ENCODE measurements at places on chromosomes 1 and 21.
A peak's percentile ranks its signal among the peaks of the same experiment; 100 is the strongest.

DNA sequence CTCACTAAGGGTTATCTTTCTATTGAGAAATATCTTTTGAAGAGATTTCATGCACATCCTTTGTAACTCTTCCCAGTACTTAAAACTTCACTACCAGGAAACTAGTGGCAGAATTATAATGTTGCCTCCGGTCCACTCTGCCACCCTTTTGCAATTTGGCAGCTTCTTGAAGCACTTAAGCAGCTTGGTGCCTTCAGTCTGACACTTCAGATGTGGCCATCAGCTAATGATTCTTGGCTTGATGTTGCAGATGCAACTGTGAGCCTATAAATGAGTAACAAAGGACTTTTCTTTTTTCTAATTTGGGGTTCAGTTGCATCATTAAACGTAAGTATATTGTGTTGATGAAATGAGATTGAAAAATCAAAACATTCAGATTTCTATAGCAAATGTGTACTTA, 187.5 kb upstream of the C21orf91 start:
- no peak for ATAC-seq

GRCh38 chr1:53346814-53347176, 18.9 kb upstream of the LRP8 start:
- no peak for ATAC-seq

GRCh38 chr21:32819694-32820093, 48.1 kb upstream of the PAXBP1 start:
- no peak for ATAC-seq

DNA sequence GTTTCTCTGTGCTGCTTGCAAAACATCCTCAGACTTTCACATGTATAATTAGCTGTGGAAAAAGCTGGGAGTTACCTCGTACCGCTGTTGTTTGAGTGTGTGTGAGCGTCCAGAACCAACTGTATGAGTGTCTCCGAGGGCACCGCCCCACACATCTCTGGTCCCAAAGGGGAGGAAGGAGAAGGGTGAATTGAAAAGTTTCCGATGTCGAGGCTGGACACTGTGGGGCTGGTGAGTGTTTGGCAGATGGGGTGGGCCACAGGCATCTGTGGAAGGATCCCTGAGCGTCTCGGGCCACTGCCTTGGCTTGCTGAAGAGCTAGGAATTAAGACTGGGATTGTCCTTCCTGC, 1.2 kb downstream of the ATP2B4 start:
- peak; percentile 18 for ATAC-seq

- ATAC-seq = peak; percentile 67
Measured at GRCh38 chr1:175555266-175555665, 188.1 kb downstream of the TNR start.

GRCh38 chr21:36727866-36728265, 29.0 kb downstream of the SIM2 start:
- ATAC-seq = no peak

DNA sequence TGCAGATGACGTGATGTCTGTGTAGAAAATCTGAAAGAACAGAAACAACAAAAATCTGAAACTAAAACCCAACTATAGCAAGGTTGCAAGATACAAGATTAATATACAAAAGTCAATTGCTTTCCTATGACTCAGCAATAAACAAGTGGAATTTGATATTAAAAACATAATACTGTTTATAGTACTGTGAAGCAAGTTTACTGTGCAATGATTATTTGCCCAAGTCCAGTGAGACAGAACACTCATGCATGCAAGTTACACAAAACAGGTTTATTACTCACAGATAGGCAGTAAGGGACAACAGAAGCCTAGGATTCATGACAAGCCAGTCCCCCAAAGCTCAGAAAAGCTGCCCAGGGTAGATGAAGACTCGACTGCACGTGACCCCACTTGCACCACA, 62.4 kb upstream of the RAB4A start:
- no peak for ATAC-seq

DNA sequence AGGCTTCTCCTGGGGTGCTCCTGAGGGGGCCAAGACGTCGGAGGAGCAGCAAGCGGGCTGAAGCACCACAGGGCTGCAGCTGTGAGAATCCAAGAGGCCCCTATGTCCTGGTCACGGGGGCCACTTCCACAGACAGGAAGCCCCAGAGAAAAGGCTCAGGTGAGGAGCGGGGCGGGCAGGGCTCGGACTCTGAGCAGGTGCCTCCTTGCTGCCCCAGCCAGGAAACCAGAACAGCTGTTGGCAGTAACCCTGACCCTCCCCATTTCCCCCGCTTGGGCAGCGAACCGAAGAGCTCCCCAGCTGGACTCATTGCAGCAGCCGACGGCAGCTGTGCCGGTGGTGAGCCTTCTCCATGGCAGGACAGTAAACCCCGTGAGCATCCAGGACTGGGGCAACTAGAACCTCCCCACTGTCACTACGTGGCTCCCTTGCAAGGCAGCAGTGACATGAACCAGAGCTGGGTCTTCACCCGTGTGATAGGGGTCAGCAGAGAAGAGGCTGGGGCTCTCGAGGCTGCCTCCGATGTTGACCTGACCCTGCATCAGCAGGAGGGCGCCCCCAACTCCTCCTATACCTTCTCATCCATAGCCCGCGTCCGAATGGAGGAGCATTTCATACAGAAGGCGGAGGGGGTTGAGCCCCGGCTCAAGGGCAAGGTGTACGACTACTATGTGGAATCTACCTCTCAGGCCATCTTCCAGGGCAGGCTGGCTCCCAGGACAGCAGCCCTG, 625 bp downstream of the KLHDC7A start:
- ATAC-seq = no peak

DNA sequence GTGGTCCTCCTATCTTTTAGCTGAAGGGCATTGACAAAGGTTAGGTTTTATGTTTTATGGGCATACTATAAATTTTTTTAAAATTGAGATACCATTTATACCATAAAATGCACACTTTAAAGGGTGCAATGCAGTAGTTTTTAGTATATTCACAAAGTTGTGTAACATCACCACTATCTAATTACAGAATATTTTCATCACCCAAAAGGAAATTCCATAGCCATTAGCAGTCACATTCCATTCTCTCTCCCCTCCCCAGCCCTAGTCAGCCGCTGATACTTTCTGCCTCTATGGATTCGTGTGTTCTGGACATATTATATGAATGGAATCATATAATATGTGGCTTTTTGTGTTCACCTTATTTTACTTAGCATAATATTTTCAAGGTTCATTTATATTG, 135.8 kb upstream of the B3GALT2 start:
- ATAC-seq = no peak

GRCh38 chr1:162954824-162955223, 93.8 kb upstream of the CCDC190 start:
- no peak for ATAC-seq

- no peak for ATAC-seq
Measured at GRCh38 chr1:7430047-7430608, 341.0 kb upstream of the VAMP3 start.

- ATAC-seq = no peak
Measured at GRCh38 chr1:58063095-58063494, 483.4 kb downstream of the OMA1 start.

DNA sequence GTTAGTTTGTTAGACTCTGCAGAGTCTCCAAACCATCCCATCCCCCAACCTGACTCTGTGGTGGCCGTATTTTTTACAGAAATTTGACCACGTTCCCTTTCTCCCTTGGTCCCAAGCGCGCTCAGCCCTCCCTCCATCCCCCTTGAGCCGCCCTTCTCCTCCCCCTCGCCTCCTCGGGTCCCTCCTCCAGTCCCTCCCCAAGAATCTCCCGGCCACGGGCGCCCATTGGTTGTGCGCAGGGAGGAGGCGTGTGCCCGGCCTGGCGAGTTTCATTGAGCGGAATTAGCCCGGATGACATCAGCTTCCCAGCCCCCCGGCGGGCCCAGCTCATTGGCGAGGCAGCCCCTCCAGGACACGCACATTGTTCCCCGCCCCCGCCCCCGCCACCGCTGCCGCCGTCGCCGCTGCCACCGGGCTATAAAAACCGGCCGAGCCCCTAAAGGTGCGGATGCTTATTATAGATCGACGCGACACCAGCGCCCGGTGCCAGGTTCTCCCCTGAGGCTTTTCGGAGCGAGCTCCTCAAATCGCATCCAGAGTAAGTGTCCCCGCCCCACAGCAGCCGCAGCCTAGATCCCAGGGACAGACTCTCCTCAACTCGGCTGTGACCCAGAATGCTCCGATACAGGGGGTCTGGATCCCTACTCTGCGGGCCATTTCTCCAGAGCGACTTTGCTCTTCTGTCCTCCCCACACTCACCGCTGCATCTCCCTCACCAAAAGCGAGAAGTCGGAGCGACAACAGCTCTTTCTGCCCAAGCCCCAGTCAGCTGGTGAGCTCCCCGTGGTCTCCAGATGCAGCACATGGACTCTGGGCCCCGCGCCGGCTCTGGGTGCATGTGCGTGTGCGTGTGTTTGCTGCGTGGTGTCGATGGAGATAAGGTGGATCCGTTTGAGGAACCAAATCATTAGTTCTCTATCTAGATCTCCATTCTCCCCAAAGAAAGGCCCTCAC, at the start of gene OLIG2:
TSS of gene OLIG2 (plus strand) at position 447 of the 954 bp plus-strand sequence. CDS start 928 bp downstream, outside the sequence.
- no peak for ATAC-seq

GRCh38 chr1:201937624-201938213, 8.6 kb downstream of the LMOD1 start:
- no peak for ATAC-seq

- no peak for ATAC-seq
Measured at GRCh38 chr21:33981391-33982101, 65.9 kb upstream of the ATP5PO start.

DNA sequence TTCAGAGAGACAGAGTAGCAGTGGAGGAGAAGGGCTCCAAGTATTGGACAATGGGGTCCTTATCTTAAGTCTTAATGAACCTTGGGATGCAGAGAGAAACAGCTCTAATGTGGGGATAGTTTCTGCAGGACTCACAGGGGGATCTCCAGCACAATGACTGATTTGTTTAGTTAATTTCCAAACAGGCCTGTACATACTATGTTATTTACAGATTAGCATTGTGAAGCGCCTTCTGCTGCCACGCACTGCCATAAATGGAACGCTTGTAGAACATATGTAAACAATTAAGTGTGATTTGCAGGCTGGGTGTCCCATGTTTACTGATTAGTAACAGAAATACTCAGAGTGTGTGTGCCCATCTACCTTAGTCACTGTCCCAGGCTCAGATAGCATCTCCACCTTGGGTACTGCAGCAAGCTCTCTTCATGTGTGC, 56.1 kb downstream of the NTPCR start:
- no peak for ATAC-seq

- no peak for ATAC-seq
Measured at GRCh38 chr1:54371038-54371941, 34.9 kb downstream of the SSBP3 start.

GRCh38 chr1:10674700-10675609, 121.5 kb downstream of the CASZ1 start:
- ATAC-seq = no peak

GRCh38 chr21:16308269-16308668, 578.5 kb downstream of the USP25 start:
- ATAC-seq = peak; percentile 84

DNA sequence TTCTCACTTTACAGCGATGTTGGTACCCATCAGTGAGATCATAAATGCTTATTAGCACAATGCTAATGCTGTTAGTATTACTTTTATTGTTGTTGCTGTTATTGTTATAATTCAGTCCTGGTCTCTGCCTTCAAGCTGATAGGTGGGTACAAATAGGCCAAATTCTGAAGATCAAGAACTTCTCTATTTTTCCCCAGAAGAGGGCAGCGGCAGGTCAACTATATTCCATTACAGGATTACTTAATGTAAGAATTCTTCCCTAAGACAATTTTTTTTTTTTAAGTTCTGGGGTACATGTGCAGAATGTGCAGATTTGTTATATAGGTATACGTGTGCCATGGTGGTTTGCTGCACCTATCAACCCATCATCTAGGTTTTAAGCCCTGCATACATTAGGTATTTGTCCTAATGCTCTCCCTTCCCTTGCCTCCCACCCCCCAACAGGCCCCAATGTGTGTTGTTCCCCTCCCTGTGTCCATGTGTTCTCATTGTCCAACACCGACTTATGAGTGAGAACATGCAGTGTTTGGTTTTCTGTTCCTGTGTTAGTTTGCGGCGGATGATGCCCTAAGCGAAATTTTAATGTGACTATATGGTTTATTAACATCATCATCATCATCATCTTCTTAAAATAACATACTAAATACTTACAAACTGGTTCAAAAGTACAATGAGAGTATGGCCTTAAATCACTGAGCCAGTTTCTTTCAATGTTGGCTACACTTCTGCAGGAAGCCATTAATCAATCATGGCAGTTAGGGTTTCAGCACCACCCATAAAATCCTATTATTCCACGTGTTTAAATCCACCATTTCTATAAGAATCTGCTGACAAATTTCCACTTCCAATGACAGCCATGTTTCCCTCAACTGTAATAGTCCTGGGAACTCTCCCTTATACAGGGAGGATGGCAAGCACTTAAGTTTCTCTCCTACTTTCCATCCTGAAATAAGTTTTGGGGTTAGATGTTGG, 19.2 kb downstream of the SLC19A2 start:
- ATAC-seq = no peak

- no peak for ATAC-seq
Measured at GRCh38 chr1:85344256-85344694, 67.8 kb upstream of the BCL10 start.

- ATAC-seq = peak; percentile 83
Measured at GRCh38 chr1:77370583-77371306, 88.9 kb downstream of the AK5 start.

DNA sequence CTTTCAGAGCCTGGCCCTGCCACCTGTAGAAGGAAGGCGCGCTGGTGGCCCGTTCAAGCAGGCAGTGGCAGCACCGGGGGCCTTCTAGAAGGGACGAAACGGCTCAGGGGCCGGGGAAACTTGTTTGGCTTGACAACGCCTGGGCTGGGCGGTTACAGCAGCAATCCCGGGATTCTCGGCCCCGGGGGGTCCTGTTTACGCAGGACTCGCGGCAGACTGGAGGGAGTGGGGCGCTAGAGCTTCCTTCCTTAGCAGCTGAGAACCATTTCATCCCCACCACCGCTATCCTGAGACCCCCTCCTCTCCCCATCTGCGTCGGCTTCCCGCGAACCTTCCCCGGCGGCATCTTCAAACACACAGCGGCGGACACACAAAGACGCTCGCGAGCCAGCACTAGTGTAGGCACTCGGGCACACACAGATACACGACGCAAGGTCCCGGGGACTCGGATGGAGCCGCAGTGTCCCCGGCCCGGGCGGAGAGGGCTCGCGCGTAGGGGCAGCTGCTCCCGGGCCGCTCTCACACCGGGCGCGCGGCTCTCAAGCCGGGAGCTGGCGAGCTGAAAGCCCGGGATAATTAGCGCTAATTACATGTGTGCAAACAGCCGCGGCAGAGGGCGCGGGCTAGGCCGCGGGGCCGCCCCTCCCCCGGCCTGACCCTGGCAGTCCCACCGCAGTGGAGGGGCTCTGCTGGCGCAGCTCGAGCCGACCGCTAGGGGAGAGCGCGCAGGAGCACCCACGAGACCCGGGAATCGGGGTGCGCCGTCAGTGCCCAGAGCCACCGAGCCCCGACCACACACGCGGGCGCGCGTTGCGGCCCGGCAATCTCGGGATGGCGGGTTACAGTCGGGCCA, 271.4 kb downstream of the FOXD2 start:
- no peak for ATAC-seq

Measured in activated T-helper 17 cell treated with anti-CD3 and anti-CD28 coated beads, Interleukin-2, amount 50 U/mL, for 72 hours (primary cell).